ENCODE measurements at places on chromosomes 2 and 18.

GRCh38 chr2:209872675-209873074 is 101.0 kb downstream of the UNC80 start:
- DNase-seq: no peak

DNA sequence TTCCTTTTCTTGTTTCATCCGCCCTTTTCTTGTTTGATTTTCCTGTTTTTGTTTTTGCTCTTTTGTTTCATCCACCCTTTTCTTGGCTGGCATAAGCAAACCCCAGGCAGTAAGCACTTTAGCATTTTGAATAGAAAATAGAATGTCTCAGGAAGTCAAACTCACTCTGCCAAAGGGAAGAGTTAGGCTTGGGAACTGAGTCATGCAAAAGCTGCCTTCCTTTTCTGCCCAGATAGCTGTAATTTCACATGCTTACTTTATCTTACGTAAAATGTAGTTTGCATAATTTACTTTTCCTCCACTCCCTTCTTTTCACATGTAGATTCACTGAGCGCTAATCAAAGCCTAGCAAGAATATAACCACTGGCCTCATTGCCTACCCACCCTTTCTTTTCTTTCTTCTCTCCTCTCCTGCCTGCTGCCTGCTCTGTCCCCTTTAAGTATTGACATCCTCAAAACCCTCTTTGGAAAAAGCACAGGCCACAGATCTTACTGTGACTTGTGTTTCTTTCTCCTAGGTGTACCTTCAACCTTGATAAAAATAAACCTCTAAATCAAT is 48.4 kb downstream of the CNGA3 start:
- no peak for DNase-seq

DNA sequence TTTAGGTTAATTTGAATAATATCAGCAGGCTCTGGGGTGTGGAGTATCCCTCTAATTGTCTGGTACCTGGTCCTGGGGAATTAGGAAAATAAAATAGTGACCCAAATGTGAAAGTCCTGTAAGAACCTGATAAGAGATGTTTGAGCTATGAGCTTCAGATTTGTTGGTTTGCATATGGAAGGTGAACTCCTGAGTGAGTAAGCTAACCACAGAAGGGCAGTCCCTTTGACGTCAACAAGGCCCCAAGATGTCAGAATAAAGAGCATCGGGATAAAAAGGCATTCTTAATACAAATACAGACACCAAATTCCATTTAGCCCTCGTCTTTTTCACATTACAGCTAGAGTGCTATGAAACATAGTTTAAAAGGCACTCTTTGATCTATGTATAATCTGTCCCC is 1366.3 kb upstream of the TMEFF2 start:
- no peak for DNase-seq

DNA sequence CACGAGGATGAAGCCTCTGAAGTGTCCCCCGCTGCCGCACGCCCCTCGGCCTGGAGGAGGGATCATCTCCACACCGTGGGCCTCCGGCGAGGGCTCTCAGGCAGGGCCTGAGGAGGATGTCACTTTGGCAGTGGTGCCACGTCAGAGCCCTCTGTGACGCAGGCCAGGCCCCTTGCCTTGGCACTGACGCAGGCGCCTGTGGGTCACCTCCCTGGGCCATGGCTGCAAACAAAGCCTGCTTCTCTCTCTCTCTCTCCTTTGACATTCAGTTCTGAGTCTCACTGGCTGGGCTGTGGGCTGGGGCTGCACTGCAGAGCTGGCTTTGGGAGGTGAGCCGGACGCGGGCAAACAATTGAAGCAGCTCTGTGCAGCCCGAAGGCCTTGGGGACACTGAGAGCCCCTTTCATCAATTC is 273.7 kb downstream of the TWIST2 start:
- no peak for DNase-seq

- DNase-seq: no peak
Measured at GRCh38 chr2:110732422-110733413, at the start of gene ACOXL. Gene ACOXL, plus strand, starts transcription at chr2:110732573. Its CDS starts 35,817 bp downstream, at chr2:110768390.

DNA sequence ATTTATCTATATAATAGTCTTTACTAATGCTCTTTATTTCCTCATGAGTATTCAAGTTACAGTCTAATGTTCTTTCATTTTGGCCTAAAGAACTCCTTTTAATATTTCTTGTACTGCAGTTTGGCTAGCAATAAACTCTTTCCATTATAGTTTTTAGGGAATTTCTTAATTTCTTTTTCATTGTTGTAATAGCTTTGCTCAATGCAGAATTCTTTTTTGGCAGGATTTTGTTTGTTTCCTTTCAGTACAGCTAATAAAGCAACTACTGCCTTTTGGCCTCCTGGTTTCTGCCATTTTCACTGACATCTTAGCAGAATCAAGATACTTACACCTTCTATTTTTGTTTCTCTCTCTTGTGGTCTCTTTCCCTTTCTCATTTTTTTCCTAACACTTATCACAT is 390.4 kb upstream of the RGPD4 start:
- no peak for DNase-seq

GRCh38 chr2:23375448-23375847 is 9.5 kb upstream of the KLHL29 start:
- no peak for DNase-seq

GRCh38 chr18:49177071-49177470 is 226.3 kb upstream of the SMAD7 start:
- no peak for DNase-seq

- no peak for DNase-seq
Measured at GRCh38 chr2:206853915-206854314, 85.4 kb upstream of the CPO start.

DNA sequence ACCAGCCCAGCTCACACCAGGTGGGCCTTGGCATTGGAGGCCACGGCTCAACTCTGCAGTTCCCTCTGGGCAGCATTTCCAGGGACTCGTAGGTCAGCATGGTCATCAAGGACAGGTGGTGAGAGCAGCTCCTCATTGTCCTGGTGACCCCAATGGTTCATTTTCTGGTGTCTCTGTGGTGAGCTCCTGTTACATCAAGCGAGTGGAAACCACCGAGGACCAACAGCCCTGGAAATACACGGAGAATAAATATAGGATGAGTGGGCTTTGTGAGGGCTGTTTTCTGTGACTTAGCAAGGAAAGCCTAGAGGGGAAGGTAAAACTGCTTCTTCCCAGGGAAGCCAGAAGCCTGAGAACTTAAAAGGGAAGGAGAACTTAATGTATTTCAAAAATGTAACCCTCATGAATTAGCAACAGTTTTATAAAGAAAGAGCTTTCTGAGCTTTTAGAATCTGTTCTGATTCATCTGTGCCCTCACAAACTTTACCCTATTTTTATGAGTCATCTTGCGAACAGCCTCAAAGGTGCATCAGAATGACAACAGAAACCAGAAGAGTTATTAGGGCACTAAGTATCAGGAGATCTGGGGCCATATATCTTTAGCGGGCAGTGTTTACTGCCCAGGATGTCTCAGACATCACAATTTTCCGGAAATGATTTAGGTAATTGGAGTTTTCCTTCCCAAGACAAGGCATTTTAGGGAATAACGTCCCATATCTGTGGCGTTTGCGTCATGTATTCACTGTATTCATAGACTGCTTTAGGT is 18.7 kb downstream of the C2orf92 start:
- no peak for DNase-seq

GRCh38 chr2:176088048-176088936 is 4.2 kb upstream of the HOXD13 start:
- DNase-seq: no peak

DNA sequence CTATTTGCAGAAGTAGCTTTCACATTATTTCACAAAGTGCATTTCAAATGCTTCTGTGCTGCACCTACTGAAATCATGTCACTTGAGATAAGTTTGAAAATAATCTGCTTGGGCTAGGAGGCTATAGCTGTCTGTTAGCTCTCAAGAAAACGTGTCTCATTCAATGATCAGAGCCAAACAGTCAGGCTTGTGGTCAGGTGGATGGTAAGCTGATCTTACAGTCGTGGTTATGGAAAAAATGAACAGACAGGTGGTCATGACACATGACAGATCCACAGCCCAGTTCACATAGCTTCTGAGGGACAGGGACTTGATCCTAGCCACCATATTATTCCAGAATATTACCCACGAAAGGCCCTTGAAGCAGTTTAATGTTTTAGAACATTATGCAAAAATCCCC is 26.5 kb upstream of the RFX8 start:
- DNase-seq: no peak

DNA sequence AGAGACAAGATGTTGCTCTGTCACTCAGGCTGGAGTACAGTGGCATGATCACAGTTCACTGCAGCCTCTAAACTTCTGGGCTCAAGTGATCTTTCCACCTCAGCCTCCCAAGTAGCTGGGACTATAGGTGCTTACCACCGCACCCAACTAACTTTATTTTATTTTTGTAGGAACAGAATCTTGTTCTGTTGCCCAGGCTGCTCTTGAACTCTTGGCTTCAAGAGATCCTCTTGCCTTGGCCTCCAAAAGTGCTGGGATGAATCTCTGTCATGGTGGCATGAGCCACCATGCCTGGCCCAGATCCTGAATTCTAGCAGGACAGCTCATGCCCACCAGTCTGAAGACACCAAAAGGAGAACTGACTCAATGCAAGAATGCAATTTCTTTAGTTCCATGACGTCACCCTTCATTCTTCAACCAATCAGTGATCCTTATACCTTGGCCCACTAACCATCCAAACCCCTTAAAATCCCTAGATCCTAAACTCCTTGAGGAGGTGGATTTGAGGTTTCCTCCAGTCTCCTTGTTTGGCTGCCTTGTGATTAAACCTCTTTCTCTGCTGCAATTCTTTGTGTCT is 25.6 kb upstream of the CXXC1 start:
- no peak for DNase-seq

GRCh38 chr2:189127756-189128155 is 51.8 kb downstream of the COL5A2 start:
- no peak for DNase-seq

- no peak for DNase-seq
Measured at GRCh38 chr2:219525533-219526232, 11.4 kb downstream of the ASIC4 start.

DNA sequence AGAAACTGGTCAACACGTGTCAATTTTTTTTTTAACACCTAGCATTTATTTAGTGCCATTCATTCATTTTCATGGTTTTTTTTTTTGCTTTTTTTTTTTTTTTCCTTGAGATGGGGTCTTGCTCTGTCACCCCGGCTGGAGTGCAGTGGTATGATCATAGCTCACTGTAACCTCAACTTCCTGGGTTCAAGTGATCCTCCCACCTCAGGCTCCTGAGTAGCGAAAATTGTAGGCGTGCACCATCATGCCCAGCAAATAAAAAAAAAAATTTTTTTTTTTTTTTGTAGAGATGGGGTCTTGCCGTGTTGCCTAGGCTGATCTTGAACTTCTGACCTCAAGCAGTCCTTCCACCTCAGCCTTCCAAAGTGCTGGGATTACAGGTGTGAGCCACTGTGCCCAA is 21.1 kb downstream of the USP14 start:
- DNase-seq: no peak

- DNase-seq: no peak
Measured at GRCh38 chr2:151156431-151156830, 105.2 kb downstream of the RBM43 start.

DNA sequence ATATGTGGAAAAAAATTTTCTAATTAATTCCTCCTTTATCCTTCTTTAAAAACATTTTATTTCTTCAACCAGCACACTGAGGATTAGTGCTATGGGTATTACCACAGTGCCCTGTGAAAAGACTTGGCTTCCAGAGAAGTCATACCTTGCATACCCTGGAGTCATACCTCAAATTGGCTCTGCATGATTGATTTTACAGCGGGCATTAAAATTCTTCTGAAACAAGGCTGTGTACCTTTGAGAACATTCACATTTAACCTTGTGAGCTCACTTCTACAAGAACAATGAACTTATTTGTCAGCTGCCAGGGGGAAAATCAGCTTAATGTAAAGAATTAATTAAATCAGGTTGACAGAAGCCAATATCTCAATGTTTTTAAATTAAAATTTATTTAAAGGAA is 44.6 kb downstream of the SLC35F5 start:
- DNase-seq: no peak

GRCh38 chr18:13375302-13376255 is 157.0 kb downstream of the LDLRAD4 start:
- DNase-seq: peak; percentile 76

GRCh38 chr2:100948942-100949811 is 52.9 kb upstream of the RPL31 start:
- DNase-seq: no peak

- DNase-seq: no peak
Measured at GRCh38 chr2:64537991-64538390, 13.9 kb downstream of the AFTPH start.

- no peak for DNase-seq
Measured at GRCh38 chr18:63882333-63883141, 5.0 kb upstream of the SERPINB2 start.

DNA sequence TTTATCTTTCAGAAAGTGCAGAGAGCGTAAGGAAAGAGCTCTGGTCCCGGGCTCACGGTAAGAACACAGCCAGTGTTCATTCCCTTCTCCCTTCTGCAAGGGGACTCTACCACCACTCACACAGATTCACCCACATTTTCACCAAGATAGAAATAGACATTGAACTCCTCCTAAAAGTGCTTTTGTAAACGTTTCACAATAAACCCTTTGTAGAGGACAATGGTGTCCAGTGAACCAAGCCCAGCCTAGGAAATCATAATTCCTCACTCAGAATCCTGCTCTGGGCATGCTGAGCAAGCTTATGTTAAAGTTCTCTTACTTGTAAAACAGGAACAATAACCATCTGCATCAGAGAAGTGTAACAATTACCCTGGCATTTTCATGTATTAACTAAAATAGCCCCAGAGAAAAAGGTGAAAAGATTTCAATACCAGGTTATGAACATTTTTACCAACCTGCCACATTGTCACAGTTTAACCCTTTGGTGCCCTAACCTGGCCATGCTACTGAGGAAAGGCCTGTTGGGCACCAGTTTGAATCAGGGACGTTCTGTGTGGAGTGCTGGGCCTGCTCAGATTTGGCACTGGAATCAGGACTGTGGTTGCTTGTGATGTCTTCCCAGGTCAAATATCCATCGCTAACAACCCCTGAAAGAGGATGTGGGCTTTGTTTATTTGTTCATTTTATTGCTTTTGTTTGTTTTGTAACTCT is 22.5 kb upstream of the NDUFV2 start:
- DNase-seq: no peak

- no peak for DNase-seq
Measured at GRCh38 chr18:27921904-27922751, 254.8 kb downstream of the CDH2 start.

- DNase-seq: no peak
Measured at GRCh38 chr2:49837561-49838293, 683.4 kb upstream of the FSHR start.

- no peak for DNase-seq
Measured at GRCh38 chr2:24745825-24746224, 47.4 kb downstream of the PTRHD1 start.

DNA sequence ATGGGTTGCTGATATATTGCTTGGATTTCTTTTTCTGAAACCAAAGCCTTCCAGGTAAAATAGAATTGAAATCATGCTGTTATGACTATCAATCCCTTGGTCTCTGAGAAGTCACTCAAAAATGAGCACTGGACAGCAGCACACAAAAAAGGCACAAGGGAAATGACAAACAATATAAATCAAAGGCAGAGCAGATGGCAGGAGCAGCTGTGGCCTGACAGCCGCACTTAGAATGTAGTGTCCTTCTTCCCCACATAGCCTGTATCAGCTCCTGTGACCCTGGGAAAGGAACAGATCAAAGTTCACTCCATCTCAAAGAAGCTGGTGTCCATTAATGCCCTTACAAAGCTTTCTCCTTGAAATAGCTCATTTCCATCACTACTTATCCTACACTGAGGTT is 326.7 kb downstream of the SUCLG1 start:
- no peak for DNase-seq

GRCh38 chr2:111697560-111697959 is 186.4 kb downstream of the ANAPC1 start:
- DNase-seq: no peak
